Kidney (tissue), 22 donors: ENCODE measurements at places on chromosomes 4 and X. TPM values are rescaled to one million over a fixed set of nuclear protein-coding genes. Genes with fewer than 3 reads are reported as not detected.
A peak's percentile ranks its signal among the peaks of the same experiment; 100 is the strongest.

Gene HMGN5
- polyA plus RNA-seq: 34.4 TPM

DNA sequence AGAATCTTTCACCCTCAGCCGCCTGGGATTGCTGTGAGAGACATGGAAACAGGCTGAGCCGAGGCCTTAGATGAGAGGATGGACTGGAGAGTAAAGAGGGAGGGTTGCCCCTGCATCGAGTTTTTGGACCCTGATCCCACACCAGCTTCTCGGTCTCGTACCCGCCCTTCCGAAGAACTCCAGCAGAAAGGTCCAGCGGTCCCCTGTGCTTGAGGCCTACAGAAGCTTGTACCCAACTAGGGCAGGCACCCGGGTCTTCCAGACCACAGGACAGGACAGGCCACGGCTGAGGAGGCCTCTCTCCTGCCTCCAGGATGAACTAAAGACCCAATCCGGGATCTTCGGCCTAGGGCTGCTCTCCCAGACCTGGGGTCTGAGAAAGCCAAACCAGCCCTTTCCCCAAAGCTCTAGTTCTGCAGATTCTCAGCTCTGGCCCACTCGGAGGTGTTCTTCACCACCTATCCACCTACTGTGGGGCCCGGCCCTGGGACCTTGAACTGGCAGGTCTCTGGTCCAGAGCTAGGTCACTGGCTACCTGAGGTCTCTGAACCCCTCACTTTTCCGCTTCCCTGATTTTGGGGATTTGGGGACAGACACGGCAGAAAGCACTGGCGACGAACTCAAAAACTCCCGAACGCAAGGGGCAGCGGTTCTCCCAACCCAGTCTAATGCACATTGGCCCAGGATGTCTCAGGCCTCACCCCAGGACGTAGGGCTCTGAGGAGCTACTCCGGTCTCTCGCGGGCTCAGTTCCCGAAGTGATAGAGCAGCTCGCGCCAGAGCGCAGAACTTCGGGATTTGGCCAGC is 1.1 kb downstream of the NKX3-2 start:
- DNase-seq: no peak

GRCh38 chr4:183097231-183098018 is 1.6 kb upstream of the WWC2 start:
- DNase-seq: peak; percentile 82

GRCh38 chr4:31545330-31545729 is 825.2 kb downstream of the PCDH7 start:
- no peak for DNase-seq

- DNase-seq: no peak
Observed at GRCh38 chrX:153372949-153373348, 28.2 kb downstream of the PNMA6E start.
